Brain microvascular endothelial cell (primary cell): ENCODE measurements at places on chromosomes 13 and 19.

- DNase-seq: no peak
Observed at GRCh38 chr19:2528675-2529101, 52.8 kb downstream of the GADD45B start.

DNA sequence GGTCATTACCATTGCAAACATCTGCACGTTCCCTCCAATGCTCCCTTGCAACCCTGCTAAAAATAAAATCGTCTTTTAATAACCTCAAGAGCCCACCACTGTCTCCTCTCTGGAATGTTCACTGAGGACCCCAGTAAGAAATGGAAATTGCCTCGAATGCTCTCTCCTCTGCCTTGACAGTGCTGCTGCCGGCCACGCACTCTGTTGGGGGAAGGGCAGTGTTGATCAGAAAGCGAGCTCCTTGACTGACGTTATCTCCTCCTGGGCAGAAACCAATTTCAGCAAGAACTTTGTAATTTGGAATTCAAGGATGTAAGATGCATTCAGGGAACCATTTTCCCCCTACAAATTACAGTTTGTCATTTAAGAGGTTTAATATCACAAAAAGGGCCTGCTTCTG lies 718.5 kb downstream of the UQCRFS1 start:
- no peak for DNase-seq

- DNase-seq: no peak
Observed at GRCh38 chr19:788983-789700, 8.1 kb upstream of the PTBP1 start.

DNA sequence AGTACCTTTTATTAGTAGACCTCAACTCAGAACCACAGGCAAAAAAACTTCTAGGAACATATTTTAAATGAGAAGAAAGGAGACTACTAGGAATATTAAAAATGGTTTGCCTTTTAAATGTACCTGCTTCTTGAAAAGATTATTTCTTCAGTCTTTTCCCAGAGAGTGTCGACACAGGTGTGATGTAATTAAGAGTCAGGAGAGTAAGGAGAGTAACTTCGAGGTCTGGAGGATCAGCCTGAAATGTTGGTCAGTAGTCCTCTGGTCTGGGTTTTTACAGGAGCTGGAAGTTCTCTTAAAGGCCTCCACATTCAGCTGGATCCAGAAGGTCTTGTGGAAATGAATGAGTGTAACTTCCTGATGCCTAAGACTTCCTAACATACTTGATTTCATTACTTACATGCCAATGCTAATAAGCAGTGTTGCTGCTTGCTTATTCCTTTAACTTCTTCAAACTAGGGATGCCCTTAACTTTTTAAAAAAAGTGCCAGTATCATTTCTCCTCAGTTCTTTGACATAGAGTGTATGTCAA lies at the start of gene KCTD4:
Gene KCTD4, minus strand, starts transcription at position 345 of the 532 bp plus-strand sequence. CDS start 6,478 bp downstream, outside the sequence.
- DNase-seq: no peak

DNA sequence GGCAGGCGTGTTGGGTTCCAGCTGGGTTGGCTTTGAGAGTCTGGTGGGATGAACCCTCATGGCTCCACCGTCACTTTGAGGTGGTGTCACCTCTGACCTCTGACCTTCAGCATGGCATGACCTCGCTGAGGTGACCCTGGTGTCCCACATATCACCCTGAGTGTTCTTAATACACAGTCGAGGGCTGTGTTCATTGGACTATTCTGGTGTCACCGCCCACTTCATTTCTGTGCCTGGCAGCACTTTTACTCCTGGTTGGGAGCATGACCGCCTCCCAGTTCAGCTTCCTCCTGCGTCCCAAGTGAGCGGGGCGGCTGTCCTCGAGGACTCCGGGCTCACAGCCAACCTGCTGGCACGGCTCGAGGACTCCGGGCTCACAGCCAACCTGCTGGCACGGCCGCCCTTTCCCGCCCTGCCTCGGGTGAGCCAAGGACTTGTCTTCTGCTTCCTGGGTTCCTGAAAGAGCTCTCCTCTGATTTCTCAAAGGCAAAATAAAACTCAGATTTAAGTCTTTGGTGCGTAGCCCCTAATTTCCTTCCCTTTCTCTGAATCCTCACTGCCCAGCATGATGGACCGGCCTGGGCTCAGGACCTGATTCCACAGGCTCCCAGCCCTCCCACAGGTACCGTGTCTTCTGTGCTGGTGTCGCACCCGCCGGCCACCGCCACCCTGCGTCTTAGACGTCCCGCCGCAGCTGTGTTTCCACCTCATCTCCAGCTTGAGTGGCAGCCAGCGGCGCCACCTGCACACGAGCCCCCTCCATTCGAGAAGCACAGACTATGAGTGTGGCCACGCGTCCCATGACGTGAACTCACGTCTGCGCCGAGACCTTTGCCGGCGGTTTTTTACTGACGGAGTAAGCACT lies 10.4 kb downstream of the ATP4B start:
- DNase-seq: no peak

- DNase-seq: no peak
Observed at GRCh38 chr13:23129331-23129730, 51.4 kb upstream of the SGCG start.

DNA sequence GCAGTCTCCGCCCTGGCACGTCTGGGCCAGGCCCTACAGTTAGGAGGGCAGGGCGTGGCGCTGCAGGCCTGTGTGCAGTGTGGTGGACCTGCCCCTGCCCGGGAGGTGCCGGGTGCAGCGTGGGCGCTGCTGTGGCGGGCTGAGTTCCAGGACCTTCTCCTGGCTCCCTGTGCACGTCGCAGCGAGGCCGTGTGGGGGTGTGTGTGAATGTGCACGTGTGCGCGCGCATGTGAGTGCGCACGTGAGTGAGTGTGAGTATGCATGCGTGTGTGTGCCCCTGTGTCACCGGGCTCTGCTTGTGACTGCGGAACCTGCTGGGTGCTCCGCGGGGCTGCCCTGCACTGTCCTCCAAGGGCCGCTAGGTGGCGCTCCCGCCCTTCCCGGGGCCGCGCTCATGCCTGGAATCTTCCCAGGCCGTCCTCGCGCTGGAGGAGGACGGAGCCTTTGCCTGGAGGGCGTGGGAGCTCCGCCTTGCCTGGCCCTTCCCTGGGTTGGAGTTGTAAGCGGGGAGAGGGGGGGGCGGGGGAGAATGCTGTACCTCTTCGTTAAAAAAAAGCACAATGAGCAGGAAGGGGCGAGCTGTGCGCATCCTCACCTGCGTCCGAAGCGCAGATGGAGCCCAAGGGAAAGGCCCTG lies 79.3 kb downstream of the KDM4B start:
- DNase-seq: peak; percentile 69

DNA sequence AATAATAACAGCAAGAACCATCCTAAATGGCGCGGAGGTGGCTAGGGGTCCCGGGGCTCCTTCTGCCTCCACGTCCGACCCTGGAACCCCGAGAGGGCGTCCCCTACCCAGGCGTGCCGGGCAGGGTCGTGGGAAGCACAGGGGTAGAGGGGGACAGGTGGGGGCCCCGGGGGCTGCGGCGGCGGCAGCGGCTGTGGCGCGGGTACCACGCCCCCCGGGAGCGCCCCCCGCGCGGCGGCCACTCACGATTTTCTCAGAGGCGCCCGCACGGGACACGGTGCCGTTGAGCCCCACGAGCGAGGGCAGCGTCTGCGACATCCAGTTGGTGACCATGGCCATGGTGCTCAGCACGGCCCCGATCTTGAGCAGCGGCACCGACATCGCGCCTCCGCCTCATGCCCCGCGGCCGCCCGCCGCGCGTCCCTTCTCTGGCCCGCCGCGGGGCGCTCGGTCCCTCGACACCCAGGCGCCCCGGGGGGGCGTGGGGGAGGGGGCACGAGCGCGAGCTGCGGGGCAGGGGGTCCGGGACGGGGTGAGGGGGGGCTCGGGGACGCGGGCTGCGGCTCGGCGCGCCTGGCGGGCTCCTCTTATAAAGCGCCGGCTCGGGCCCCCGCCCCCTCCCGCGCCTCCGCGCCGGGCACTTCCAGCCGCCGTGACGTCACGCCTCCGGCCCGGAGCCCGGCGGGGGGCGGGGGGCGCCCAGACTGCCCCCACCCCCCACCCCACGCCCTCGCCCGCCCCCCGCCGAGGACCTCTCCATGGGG lies 22.9 kb downstream of the OLFM2 start:
- no peak for DNase-seq

DNA sequence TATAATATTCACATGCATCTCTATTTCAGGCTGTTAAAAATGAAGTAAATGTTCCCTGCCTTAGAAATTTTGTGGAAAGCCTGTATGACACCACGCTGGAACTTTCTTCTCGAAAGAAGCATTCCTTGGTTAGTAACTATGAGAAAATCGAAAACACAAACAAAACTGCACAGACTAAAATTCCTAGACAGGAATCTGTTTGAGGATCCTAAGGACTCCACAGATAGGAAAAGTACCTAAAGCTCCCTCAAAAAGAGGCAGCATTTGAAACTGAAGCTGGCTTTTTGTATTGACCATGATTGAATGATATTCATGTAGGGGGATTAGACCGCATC lies 103.4 kb downstream of the FRY start:
- DNase-seq: no peak

- no peak for DNase-seq
Observed at GRCh38 chr19:33133438-33134031, 1.6 kb downstream of the WDR88 start.

- no peak for DNase-seq
Observed at GRCh38 chr13:112815871-112816270, 126.0 kb downstream of the ATP11A start.

DNA sequence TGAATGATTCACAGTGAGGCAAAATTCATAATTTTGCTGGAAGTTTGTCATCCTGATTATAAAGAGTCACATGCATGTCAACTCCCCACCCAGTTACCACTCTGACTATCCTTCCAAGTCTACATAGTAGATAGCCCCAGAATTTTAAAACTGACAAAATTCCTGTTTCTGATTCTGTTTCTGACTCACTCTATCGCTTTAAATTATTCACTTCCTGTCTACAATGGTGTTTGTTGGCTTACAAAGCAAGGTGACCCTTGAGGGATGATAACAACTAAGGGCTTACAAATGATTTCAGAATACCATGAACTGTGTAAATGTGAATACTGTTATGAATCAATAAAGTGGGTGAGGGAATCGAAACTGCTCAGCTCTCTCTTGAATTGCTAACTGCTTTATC lies 98.7 kb upstream of the KL start:
- DNase-seq: peak; percentile 12

- DNase-seq: no peak
Observed at GRCh38 chr19:42477117-42477516, 34.4 kb upstream of the CXCL17 start.

- no peak for DNase-seq
Observed at GRCh38 chr13:27279506-27279905, 8.9 kb downstream of the RASL11A start.

DNA sequence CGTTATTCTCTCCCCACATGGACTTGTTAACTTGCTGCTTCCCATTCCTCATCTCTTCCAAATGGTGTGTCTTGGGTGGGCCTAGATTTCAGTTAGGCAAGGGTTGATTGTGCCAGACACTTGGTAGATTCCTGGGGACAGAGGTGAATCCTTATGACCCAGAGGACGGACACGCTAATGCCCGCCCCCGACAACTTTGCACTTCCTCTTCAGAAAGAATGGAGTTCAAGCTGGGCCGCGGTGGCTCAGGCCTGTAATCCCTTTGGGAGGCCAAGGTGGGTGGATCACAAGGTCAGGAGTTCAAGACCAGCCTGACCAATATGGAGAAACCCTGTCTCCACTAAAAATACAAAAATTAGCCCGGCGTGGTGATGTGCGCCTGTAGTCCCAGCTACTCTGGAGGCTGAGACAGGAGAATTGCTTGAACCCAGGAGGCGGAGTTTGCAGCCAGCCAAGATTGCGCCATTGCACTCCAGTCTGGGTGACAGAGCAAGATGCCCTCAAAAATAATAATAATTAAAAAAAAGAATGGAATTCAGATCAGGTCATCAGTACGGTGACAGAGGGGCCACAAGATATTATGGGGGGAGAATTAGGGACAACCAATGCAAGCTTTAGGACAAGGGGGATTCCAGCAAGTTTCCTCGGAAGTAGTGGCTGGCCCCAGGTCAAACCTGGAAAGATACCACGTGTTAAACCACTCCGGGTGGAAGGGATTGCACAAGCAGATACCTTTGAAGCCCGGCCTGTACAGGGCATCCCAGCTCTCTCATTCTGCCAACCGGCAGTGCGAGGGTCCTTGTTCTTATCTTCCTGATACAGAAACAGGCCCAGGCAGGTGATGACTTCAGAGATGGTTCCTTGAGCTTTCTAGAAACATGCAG lies 2.7 kb downstream of the MYO9B start:
- no peak for DNase-seq

DNA sequence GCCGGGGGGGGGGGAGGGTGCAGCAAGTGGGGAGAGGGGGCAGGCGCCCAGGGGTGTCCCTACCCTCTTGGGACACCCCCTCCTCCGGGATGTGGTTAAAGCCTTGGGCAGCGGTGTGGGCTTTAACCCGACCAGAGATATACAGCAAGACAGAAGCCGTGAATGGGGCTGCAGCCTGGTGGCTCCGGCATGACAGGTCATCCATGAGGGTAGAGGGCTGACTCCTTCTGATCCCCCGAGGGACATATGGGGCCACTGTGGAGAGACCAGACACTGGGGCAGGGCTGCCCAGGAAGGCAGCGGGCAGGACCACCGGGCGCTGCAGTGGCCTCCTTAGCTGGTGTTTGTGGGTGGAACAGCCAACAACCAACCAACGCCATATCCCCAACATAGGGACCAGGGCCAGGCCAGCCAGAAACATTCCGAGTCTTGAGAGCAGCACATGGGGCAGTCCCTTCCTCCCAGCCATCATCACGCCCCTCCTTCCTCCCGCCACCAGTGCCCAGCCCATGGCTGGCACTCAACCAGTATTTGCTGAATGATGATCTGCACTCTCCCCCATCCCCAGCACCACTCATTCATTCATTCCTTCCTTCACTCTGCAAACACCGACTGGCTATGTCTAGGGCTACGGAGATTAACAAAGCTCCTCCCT lies 18.2 kb downstream of the ELAVL1 start:
- DNase-seq: no peak

GRCh38 chr19:19464339-19465098 lies 50.8 kb downstream of the TSSK6 start:
- peak; percentile 82 for DNase-seq

- DNase-seq: no peak
Observed at GRCh38 chr19:56508290-56508778, 679 bp downstream of the ZNF471 start.

DNA sequence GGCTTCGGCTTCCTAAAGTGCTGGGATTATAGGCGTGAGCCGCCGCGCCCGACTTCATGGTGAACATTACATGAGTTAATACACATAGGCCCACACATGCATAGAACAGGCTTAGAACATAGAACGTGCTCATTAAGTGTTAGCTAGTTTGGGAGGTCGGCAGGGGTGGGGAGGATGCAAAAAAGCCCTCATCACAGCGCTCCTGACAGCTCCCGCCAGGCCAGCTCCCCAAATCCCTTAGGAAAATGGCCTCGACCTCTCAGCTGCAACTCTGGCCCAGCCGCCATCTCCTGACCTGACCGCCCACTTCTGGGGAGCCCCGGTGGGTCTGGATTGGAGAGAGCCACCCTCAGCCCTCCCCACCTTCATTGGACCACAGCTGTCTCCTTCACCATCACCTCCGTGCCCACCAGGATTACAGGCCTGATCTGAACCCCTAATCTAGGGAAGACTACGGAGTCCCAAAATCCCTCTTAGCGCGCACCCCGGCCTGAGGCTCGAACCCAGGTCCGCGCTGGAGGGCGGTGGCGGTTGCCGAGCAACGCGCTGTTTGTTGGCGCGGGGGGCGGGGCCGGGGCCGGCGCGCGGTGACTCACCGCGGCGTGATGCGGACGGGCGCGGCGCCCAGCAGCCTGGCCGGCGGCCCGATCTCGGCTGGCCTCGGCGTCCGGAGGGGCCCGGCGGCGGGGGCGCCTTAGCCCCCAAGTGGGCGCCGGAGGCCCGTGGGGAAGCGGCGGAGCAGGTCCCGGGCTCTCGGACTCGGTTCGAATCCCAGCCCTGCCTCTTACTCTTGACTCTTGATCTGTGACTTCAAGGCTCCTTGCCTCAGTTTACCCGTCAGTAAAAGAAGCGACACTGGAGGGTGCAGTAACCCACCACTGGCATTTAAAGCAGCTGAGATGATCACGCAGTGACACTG lies 26.7 kb upstream of the NANOS3 start:
- peak; percentile 64 for DNase-seq
